Common myeloid progenitor, CD34-positive (primary cell): ENCODE measurements at places on chromosomes 1 and 21.

DNA sequence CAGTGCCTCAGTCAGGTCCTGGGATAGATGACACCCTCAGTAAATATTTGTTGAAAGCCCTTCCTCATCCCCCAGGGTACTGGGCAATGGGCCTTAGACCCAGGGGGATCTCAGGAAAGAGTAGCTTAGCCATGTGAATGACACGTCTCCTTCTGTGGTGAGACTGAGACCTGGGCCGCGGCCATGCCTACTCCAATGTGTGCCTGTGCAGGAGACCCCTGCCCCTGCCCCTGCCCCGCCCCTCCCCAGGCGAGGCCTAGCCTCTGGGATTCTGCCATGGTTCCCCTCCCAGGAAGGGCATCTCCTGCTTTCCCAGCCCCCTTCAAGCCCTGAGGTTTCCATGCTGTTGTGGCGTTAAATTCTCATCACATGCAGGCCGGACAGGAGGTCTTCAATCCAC, 7.1 kb downstream of the MYOM3 start:
- no peak for DNase-seq

DNA sequence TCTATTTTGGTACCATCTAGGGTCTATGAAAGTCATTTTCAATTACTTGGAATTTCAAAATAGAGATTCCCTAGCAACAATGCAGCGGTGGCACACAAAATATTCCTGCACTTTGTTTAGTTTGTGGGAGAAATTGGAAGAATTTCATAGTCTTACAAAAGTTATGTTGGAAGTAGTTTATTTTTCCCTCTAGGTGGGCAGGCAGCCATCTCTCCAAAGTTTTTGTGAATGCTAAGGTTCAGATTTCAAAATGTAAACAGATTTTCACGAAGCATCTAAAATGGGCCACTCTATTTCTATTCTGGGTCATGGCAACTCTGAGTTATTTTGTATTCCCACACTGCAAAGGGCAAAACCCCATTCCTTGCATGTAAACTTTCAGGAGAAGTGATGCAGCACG, 8.0 kb downstream of the SMCP start:
- DNase-seq, result no peak

DNA sequence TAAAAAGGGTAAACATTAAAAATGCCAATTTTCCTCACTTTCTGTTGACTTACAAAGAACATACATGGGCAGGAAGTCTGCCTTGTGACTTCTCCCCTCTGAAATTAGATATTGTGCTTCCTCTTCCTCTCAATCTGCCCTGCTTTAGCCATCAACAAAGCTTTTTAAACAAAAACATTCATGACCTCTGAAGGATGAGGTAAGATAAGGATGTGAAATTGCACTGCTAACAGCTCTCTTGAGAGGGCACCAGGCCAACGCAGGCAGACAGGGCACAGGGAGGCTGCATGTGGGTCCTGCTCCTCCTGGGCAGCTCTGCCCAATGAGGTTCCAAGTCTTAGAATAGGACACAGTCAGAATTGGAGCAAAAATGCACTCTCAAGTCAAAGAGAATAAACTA, 62.1 kb downstream of the DEGS1 start:
- peak; percentile 56 for DNase-seq

- DNase-seq, result no peak
These were observed 46.1 kb downstream of the ITSN1 start for GRCh38 chr21:33688353-33688752.

GRCh38 chr1:17381161-17381560, 9.2 kb downstream of the PADI6 start:
- DNase-seq, result no peak

- DNase-seq, result no peak
These were observed 19.5 kb downstream of the NUAK2 start for GRCh38 chr1:205301842-205302588.

GRCh38 chr1:22163564-22163963, 20.7 kb upstream of the WNT4 start:
- DNase-seq, result peak; percentile 42

DNA sequence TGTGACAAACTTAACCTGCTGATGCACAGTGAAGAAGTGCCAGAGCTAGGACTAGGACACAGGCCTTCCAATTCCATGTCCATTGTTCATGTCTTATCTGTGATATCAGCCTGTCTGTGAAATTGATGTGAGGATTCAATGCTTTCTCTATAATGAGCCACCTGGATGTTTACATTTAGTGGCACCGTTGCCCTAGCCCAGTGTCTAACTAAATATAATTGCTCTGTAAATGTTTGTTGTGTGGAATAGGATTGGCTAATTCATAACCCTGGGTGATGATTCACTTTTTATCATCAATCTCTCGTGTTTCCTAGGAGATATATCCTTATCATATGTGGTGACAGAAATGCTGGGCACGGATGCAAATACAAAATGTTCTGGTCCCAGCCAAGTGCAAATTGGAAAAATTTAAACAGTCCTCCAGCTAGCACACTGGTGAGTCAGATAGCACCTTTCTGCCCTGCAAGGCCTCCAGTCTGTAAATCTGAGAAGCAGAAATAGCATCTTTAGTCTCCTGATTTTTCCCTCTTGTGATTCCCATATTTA, 46.9 kb upstream of the GNG12 start:
- DNase-seq, result no peak

- no peak for DNase-seq
These were observed 52.7 kb downstream of the ELF3 start for GRCh38 chr1:202063093-202063492.

- DNase-seq, result no peak
These were observed 19.2 kb upstream of the PKP1 start for GRCh38 chr1:201264072-201264471.

GRCh38 chr21:42468491-42469131, 27.4 kb downstream of the RSPH1 start:
- peak; percentile 56 for DNase-seq

GRCh38 chr1:12087797-12088314, 24.8 kb downstream of the TNFRSF8 start:
- peak; percentile 71 for DNase-seq

DNA sequence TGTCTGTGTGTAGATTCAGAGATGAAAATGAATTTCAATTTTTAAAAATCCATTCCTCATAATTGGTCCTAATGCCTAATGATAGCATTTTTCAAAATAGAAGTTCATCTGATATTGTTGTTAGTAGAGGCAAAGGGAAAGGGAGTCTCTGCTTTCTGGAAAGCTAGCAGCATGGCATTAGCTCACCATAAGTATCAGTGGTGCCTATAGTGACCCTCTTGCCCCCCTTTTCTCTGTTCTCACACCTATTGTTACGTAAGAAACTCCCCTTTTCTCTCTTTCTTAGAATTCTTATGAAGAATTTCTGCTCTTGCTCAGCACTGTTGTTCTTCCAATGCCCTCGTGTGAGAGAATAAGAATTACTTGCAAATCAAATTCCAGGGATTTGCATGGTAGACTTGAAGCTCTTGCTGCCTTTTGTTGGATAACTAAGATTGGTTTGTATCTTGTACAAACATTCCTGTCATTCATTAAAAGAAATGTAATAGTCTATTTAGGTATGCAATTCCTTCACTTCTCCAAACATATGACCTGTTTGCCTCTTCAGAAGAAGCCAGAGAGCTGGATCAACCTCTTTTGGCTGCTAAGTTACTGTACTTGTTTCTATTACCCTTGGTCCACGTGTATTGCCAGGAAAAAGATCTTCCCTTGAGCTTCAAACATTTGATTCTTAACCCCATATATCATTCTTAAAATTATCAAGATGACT, 69.2 kb upstream of the MAGI3 start:
- no peak for DNase-seq

- DNase-seq, result no peak
These were observed 279.5 kb upstream of the NR5A2 start for GRCh38 chr1:199747984-199748383.

DNA sequence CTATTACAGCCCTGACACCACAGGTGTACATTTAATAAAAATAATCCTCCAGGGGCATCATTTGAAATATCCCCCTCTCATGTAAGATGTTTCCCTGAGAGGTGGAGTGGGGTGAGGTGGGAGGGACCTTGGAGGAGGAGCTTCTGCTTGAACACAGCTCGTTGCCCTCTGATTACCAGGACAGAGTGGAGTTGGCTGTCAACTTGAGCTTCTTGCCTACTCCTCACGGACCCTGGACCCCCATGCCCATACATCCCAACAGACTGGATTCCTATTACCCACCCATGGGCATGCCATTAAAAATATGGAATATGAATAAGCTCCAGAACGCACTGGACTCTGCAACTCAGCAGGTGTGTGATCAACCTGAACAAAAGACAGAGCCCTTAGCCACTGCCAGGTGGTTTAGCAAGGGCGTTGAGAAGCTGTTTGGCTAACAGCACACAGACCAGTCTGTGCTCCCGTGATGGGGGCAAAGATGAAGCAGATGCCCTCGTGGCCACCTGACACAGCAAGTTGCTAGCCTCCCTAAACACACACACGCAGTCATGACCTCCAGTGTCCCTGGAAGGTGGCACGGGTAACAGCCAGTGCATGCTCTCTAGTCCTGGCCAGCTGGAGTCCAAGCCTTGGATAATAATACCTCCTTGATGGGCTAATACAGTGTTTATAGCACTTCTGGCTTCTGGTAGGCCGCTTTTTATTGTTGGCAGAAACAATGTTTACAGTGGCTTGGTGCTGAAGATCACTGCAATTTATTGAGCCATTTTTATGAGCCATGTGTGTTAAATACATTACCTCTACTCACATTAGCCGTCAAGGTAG, 155.0 kb downstream of the TOMM20 start:
- DNase-seq, result no peak

GRCh38 chr1:224392411-224393249, 36.0 kb downstream of the CNIH4 start:
- DNase-seq, result peak; percentile 10

DNA sequence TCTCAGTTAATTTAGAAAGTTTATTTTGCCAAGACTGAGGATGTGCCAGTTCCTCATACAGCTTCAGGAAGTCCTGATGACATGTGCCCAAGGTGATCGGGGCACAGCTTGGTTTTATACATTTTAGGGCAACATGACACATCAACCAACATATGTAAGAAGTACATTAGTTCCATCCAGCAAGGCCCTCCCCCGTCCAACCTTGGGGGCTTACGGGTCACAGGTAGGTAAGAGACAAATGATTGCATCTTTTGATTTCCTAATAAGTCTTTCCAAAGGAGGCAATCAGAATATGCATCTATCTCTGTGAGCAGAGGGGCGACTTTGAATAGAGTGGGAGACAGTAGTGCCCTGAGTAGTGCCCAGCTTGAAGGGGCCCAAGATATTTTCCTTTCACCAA, 19.6 kb upstream of the HAO2 start:
- DNase-seq, result no peak

- DNase-seq, result no peak
These were observed 145.1 kb downstream of the CASZ1 start for GRCh38 chr1:10651389-10651766.

DNA sequence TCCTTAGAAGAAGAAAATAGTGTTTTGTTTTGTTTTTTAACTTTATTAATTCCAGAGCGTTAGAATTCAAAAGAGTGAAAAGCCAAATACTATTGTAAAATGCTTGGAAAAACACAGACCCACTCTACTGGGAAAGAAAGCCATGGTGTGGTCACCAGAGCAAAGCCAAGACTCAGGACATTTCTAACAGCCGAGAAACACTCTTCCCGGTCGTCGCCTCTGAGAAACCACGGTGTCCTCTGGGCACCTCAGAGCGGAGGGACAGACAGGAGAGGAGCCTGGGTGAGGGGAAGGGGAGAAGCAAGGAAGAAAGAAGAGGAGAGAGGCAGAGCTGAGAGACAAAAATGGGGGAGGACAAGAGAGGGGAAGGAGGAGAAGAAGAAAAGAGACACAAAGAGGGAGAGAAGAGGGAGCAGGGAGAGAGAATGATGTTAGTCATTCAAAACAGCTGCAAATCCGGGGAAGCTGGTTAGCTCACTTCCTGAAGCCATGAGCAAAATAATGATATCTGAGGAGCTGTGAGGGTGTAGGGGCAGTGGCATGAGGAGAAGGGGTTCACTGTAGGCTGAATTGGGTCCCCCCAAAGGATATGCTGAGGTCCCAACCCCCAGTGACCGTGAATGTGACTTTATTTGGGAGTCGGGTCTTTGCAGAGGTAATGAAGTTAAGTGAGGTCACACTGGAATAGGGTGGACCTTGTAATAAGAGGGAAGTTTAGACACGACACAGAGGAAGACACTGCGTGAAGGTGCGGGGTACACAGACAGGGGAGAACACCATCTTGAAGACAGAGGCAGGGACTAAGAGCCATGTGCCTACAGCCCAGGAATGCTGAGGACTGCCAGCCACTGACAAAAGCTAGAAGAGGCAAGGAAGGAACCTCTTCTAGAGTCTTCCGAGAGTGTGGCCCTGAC, 58.2 kb upstream of the DMRTB1 start:
- DNase-seq, result no peak

GRCh38 chr21:42189860-42190485, 29.0 kb upstream of the ABCG1 start:
- DNase-seq, result no peak

DNA sequence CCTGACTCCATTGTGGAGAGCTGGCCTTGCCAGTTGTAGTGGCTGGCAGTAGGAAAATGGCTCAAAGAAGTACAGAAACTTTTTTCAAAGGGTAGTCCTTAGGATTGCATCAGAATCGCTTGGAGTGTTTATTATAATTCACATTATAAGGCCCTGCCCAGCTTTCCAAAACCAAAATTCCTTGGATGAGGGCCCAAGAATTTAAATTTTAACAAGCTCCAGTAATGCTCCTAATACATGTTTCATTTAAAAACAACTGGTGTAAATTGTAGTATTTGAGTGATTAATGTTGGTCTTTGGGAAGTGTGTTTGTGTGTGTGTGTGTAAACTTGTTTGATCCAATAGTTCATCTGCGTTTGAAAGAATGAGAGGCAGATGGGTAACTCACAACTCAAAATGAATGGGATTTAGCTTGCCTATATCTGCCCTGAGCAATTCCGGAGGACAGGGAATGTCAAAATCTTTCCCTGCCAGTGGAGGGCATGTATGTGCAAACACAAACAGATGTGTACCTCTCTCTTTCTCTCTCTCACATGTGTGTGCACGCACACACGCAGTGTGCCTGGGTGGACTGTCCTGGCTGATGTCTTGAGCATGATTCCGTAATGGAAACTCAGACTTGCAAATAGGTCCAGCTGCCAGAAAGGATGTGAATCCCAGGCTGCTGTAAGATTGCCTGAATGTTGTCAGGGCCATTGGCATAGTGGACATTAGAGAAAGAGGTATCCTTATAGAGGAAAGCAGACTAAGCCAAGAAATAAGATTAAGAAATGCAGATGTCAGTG, 293.1 kb downstream of the LMX1A start:
- no peak for DNase-seq

GRCh38 chr1:96865731-96866685, 144.4 kb downstream of the PTBP2 start:
- DNase-seq, result no peak

DNA sequence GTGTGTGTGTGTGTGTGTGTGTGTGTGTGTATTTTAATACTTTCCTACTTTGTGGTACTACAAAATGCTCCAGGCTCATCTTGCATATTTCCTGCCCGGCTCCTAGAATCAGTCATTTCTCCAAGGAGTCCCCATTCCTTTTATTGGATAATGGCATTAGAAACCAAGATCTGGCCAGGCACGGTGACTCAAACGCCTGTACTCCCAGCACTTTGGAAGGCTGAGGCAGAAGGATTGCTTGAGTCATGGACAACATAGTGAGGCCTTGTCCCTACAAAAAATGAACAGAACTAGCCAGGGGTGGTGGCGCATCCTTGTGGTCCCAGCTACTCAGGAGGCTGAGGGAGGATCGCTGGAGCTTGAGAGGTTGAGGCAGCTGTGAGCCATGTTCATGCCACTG, 20.3 kb downstream of the EPB41 start:
- DNase-seq, result no peak

GRCh38 chr1:10536133-10536770, 61.5 kb downstream of the PEX14 start:
- no peak for DNase-seq
